ENCODE measurements at places on chromosomes 1 and 21.

- DNase-seq = no peak
Measured at GRCh38 chr1:4733446-4734177, 79.2 kb downstream of the AJAP1 start.

- DNase-seq = no peak
Measured at GRCh38 chr1:39933956-39934941, 20.7 kb upstream of the MFSD2A start.

DNA sequence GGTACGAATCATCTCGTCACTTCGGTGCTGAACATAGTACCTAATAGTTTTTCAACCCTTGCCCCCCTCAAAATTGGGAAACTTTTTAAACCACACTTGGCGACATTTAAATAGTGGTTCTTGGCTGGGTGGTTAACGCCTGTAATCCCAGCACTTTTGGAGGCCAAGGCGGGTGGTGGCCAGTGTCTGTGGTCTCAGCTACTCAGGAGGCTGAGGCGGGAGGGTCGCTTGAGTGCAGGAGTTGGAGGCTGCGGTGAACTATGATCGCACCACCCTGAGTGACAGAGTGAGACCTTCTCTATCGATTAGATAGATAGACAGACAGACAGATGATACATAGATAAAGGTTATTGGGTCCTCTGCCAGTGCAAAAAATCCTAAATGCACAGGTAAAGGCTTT, 55.5 kb upstream of the RASAL2 start:
- no peak for DNase-seq

- DNase-seq = no peak
Measured at GRCh38 chr21:42579456-42580075, 65.9 kb downstream of the SLC37A1 start.

- DNase-seq = no peak
Measured at GRCh38 chr1:60916199-60916598, 166.2 kb upstream of the NFIA start.

GRCh38 chr1:1892079-1892762, 1.3 kb upstream of the GNB1 start:
- DNase-seq = no peak

DNA sequence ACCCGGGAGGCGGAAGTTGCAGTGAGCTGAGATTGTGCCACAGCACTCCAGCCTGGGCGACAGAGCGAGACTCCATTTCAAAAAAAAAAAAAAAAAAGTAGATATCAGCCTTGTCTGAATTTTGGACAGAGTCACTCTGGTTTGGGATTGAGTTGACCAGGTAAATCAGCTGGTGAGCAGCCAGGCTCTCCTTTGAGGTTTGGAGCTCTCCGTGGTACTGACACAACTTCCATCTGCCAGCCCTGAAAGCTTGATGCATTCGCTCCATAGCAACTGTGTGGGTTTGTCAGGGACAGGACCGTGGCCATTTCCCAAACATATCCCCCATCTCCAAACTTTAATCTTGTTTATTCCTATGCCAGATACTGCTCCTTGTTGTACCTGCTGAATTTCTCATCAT, 155.2 kb downstream of the DMRTA2 start:
- no peak for DNase-seq

GRCh38 chr1:168054117-168054516, 82.6 kb downstream of the GPR161 start:
- no peak for DNase-seq

GRCh38 chr1:228367798-228368791, 38.5 kb downstream of the TRIM11 start:
- no peak for DNase-seq

- DNase-seq = no peak
Measured at GRCh38 chr21:31675960-31676359, 16.5 kb downstream of the SOD1 start.

DNA sequence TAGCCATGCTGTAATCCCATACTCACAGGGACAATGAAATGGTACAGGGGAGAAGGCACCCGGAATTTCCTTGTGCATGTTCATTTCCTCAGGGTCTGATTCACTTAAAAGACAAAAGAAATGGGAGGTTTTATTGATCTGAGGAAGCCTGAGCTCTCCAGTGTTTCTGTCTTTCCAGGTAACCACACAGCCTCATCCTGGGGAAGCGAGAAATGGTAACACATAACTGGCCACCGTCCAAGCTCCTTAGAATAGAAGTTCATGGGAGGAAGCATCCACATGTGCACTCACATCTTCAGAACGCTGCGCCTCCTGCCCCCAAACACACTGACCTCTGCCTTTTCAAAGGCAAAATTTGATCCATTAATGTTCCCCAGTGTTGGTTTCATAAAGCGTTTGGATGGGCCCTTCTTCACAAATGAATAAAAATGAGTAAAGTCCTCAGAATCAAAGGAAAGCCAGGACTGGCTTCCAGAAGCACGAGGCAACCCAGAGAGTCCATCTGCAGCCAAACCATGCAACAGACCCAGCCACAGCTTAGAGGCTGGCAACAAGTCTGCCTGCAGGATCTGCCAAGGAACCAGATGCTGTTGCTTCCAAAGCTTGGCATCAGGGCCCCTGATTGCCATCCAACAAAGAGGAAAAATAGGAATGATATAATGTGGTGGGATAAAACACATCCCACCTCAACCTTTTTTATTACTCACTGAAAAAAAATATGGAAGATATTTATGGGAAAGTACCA, 120.3 kb downstream of the ZBTB18 start:
- no peak for DNase-seq

Measured in GM13976 (cell line).